Fibroblast of upper back skin (primary cell): ENCODE measurements at places on chromosomes 13 and 19.

GRCh38 chr13:30607908-30608307, 9.8 kb upstream of the USPL1 start:
- no peak for DNase-seq

DNA sequence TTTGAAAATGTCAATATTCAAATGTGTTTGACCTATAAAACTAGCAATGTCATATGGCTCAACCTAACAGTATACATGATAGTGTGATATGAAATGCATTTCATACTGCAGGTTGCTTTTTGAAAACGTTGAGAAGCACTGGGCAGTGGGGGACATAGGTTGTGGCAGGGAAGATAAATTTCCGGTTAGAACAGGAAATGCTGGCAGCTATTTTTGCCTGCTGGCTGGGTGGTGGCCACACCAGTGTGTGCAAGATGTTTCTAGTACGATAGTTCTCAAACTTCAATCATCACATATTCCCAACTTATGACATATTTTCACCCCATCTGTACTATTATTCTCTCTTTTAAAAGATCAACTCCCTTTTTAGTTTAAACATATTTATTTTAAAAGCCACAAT, 17.2 kb downstream of the FXYD5 start:
- no peak for DNase-seq

- DNase-seq: no peak
These were observed 91.5 kb downstream of the TSC22D1 start for GRCh38 chr13:44484562-44485138.

DNA sequence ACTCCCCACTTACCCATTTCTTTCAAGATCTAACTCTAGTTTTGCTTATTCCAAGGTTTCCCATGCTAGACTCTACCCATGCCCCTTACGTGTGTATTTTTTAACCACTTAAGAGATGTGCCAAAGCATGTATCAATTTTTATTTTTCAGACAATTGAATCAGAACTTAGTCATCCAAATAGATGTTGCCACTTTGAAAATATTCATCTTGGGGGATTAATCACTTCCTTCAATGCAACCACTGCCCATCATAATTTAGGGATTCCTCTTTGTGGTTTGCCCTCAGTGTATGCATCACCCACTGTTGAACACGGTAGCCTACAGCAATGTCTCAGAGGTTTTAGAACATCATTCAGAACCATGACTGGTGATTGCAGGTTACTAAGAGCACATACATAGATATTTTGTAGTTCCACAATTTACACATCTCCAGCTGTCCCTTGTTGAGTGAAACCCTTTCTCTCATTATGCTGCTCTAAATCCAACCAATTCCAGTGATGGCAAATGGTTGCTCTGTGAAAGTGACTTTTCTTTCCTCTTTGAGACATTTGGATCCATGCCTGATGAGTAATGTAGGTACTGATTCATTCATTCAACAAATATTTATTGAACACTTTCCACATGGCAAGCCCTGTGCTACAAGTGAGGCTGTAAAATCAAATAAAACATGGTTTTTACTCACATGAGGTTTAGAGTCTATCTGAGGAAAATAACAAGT, 60.6 kb upstream of the SERP2 start:
- peak; percentile 94 for DNase-seq

DNA sequence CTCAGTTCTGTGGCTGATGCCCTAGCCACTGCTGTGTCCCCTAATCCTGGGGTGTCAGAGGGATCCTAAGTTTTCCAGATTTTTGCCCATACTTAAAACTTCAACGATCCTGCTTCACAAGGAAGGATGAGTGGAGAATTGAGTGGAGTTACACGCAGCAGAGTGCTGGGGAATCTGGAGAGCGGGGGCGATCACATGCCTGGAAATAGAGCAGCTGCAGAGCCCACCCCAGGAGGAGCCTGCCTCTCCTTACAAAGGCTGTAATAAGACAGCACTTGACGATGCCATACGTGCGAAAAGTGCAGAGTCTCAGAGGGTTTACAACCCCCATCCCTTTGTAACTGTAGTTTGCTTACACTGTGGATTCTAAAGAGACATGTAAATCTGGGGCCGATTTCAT, 40.6 kb downstream of the SUGP2 start:
- no peak for DNase-seq

DNA sequence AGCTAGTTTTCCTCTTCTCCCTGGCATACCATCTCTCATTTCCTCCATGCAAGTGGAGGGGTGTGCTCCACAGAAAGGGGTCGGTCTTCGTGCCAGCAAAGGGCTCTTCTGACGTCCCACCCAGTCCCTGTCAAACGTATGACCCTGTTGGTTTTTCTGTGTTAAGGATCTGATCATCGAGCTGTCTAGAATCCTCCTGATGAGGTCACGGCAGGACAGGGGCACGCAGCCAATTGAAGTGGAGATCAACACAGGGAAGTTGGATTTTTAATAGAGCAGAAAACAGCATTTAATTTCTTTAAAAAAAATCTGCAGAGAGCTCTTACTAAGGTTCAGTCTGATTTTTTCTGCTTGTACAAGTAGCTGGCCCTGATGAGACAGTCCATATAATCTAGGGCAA, 339.4 kb downstream of the TEX29 start:
- no peak for DNase-seq

DNA sequence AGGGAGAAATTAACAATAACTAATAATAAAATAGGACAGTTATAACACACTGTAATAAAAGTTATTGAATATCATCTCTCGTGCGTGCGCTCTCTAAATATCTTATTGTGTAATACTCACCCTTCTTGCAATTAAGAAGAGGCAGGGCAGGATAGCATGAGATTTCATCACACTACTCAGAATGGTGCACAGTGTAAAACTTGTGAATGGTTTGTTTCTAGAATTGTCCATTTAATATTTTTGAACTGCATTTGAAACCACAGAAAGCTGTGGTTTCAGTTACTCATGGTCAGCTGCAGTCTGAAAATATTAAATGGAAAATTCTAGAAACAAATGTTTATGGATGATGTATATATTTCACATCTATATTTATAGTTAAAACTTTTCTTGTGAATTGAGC, 161.1 kb downstream of the DCT start:
- peak; percentile 50 for DNase-seq

- DNase-seq: no peak
These were observed 9.0 kb downstream of the ABHD8 start for GRCh38 chr19:17294051-17294891.

DNA sequence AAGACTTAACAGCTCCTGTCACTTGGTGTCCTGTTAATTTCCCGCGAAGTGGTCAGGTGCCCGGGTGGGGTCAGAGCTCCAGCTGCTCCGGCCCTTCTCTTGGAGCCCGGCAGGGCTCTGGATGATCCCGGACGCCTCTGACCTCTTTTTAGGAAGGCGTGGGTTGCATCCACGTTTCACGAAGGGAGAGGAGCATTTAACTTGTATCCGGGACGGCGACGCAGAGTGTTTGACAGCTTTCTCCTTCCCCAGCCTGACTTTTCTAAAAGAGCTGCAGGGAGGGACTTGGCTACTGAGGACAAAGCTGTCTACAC, 656 bp downstream of the ZNF155 start:
- no peak for DNase-seq

- peak; percentile 74 for DNase-seq
These were observed 2.9 kb downstream of the RXFP2 start for GRCh38 chr13:31742097-31742734.

DNA sequence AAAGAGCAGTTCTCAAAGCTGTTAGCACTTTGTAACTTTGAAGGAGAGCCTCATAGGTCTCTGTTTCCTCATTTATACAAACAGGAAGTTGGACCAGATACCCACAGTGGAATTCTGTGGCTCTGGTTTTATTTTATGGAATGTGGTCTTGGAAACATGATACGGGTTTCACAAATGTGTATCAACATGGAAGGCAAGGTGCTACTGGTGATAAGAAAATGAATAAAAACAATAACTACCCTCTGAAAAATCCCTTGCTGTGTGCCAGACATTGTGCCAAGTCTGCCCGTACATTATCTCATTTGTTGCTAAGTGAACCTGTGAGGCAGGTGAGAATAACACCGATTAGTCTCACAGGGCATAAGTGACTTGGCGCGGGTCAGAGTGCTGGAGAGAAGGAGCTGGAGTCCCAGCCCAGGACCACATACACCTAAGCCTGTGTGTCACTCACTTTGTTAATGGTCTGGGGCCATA, 45.0 kb upstream of the RNF113B start:
- peak; percentile 64 for DNase-seq

DNA sequence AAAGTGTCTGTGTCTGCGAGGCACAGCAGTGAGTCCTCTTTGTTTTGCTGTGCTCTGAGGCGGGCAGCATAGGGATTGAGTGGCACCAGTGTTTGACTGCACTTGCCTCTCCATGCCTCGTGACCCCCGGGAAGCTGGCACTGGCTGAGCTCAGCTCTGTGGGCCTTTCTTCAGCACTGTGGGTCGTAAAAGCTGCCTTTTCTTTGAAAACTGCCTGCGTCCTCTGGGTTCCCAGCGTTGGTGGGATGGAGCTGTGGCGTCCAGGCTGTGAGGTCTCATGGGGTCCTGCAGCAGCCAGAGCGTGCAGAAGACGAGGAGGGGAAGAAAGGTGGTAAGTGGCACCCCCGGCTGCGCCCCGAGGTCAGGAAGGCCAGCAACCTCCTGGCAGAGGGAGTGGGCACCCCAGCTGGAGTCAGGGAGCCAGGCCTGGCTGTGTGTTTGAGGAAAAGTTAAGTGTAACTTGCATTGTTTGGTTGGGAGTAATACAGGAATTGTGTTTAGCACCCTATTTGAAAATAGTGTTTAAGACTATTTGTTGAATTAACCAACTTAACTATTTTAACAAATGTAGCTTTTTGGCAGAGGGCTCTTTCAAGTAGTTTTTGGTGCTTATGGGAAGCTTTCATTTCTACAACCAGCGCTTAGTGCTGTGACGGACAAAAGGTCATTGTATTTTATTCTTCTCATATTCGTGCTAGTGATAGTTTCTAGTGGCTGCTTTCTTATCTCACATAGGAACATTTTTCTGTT, 79.3 kb upstream of the TEX29 start:
- no peak for DNase-seq

- DNase-seq: no peak
These were observed 4.0 kb downstream of the ZNF586 start for GRCh38 chr19:57773488-57773887.
